ENCODE measurements at places on chromosomes 7 and 10.

GRCh38 chr10:3526727-3527501 is 258.1 kb downstream of the KLF6 start:
- DNase-seq: no peak

DNA sequence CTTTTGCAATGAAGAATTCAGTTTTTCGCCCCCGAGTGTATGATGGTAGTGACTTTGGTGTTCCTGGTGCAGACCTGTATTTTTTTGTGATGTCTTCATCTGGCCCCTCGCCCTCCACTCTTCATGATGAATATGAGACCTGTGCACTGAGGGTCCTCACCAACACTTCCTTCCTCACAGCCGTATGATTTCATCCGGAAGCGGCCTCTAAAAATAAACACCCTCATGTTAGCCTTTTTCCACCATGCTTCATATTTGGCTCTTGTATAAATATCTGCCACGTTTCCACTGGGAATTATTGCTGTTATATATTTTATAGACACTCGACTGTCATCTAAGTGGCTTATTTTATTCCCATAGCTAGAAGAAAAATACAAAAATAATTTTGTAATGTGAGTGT is 160.4 kb downstream of the MGMT start:
- no peak for DNase-seq

DNA sequence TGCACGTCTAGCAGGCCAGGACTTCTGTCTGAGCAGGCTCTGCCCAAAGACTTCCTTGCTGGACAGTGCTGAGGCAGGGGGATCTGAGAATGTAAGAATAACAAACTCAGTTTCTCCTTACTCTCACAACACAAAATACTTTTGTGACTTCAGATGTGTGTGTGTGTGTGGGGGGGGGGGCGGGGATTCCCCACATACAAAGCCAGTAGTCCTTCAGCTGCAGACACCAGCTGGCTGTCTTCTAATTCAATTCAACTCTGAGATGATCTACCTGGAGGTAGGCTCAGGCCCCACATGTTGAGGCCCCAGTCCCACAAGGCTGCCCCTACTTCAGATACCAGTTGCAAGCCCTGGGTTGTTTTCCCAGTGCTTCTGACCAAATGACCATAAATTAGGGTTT is 4.7 kb upstream of the CXCL12 start:
- DNase-seq: no peak

GRCh38 chr7:101419831-101420230 is 57.2 kb downstream of the COL26A1 start:
- DNase-seq: no peak

DNA sequence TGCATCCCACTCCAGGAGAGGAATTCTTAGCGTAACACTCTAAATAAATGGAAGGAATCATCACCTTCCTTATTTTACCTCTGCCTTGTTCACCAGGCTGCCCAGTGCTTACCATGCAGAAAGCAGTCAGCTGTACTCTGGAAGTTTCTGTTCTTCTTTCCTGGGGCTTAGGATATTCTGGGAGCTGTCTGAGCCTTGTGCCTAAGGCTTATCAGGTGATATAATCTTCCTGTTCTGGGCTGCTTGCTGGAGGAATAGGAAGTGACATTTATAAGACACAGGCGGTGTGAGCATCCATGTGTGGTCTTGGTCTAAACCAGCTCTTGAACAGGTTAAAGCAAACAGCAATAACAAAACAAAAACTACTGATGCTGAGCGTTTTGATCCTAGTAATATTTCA is 13.5 kb downstream of the KCTD7 start:
- no peak for DNase-seq

- no peak for DNase-seq
These were observed 70.4 kb downstream of the PYROXD2 start for GRCh38 chr10:98344589-98345038.

- DNase-seq: no peak
These were observed 122.1 kb downstream of the NKX6-2 start for GRCh38 chr10:132663666-132664365.

DNA sequence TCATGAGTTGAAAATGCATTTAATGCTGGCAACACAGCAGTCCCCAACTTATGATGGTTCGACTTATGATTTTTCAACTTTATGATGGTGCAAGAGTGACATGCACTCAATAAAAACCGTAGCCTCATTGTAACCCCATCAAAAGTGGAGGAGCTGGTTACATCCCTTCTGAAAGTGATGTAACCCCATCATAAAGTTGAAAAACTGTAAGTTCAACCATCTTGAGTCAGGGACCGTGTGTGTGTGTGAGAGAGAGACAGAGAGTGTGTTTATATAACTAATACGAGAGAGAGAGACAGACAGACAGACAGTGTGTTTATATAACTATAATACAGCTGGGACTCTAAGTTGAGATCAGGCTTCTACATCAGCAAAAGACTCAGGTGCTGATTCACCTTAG is 21.0 kb downstream of the ANXA11 start:
- no peak for DNase-seq

- peak; percentile 5 for DNase-seq
These were observed 82.4 kb upstream of the NME8 start for GRCh38 chr7:37765872-37766525.

GRCh38 chr7:151232917-151233701 is 826 bp downstream of the CHPF2 start:
- DNase-seq: peak; percentile 86

DNA sequence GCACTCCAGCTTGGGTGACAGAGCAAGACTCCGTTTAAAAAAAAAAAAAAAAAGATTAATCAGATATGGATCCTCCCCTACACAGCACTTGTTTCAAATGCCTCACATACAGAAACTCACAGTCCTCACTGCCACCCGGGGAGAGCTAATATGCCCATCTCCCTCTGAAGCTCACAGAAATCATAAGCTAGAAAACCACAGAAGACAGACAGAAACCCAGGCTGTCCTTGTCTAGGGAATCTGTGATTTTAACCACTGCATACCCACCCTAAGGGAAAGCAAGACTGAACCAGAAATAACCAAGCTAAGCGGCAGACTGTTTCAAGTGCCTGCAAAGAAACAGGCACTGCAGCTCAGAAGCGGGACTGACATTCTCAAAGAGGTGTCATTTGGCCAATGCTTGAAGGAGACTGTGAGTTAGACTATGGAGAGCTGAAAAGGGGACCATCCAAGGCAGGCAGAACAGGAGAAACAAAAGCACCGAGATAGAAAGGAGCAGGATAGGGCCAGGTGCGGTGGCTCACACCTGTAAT is 37.6 kb downstream of the SLC37A3 start:
- DNase-seq: no peak

GRCh38 chr10:103396789-103397087 is 312 bp downstream of the PDCD11 start:
- DNase-seq: no peak

DNA sequence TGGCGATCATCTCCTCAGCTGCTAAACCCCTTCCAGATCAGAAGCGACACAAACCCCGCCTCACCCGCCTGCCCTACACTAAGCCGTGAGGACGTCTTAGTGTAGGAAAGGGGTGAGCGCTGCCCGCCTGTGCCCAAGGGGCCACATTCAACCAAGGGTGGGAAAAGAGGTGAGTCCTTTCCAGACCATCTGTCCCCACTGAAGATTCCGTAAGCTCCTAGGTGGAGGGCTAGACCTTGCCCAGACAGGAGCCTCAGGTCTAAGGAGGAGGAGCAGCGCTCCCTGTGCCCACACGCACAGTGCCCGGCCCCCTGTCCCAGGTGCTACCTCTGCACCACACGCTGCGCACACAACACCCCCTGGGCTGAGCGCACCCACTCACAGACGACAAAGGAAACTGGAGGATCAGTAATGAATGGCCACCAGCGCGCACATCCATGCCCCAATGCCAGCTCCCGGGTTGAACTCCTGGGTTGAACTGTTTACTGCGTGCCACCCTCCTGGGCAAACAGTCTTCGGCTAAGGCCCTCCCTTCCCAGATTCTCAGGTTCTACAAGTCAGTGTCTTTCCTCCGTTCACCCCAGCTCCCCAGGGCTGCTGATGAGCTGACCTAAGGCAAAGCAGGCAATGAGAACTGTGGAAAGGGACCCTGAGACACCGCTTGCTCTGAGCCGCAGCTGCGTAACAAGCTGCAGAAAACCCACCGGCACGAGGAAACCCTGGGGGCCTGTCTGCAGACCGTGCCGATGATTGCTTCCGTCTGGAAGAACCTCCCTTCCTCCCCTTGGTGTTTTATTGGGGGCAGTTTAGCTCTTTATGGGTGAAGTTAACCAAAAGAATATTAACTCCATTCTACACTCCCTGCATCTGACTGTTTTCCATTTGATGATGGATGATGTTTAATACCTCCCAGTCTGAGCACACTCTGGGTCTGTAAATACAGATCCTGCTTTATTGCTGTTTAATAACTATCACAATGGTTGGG is 185.9 kb downstream of the MAD1L1 start:
- no peak for DNase-seq

DNA sequence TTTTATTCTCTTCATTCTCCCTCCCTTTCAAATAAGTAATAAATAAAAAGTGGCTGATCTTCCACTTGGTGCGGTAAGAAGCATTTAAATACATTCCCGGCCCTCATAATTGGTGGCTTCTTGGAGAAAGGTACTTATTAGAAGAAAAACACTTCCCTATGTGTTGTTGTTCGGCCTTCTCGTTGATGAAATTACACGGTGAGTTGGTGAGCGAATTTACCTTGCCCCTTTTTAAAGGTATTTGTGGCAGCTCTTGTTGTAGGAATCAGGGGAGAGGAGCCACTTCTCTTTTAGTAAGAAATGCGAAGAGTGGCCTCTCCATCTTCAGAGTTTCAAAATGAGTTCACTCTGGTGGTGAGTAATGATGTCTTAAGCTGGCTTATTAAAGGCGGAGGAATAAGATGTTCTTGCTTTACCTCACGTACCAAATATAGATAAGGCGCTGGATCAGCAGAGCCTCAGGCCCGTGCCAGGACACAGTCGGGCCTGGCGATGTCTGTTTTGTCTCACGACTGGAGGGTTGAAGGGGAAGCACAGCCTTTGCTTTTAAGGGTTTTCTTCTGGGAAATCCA is 135.9 kb downstream of the CUX1 start:
- no peak for DNase-seq

DNA sequence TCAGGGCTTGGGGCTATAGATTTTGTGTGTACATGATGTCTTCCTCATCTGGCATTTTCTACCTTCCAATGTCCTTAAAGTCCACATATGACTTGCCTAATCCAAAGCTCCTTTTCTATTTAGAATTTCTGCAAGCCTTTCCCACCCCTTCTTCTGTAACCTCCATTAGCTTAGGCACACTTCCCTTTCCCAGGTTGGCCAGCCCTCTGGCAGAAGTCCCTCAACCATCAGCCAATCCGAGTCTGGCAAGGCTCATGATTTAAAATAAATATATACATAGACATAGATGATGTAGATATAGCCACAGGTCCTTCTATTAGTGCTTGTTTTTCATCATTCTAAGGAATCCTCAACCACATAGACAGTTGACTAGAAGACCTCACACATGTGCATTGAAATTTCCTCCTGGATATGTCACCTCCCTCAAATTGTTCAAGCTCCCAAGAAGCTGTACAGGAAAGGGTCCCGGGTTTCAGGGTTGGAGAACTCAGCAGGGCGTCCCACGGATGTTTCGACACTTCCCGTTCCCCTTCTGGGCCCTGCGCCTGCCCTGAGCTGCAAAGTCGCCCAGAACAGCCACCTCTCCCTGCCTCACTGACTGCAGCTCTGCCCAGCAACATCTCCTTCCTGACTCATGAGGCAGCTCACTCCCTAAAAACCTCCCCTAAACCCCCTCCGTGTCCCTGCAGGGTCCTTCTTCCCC is 20.4 kb upstream of the PIK3AP1 start:
- DNase-seq: no peak

- no peak for DNase-seq
These were observed 142.3 kb downstream of the NRP1 start for GRCh38 chr10:33192190-33192589.

GRCh38 chr7:15686295-15686956 is at the start of gene MEOX2:
TSS of gene MEOX2 (minus strand) at chr7:15686683. CDS start at chr7:15686402, 281 bp downstream.
- no peak for DNase-seq

DNA sequence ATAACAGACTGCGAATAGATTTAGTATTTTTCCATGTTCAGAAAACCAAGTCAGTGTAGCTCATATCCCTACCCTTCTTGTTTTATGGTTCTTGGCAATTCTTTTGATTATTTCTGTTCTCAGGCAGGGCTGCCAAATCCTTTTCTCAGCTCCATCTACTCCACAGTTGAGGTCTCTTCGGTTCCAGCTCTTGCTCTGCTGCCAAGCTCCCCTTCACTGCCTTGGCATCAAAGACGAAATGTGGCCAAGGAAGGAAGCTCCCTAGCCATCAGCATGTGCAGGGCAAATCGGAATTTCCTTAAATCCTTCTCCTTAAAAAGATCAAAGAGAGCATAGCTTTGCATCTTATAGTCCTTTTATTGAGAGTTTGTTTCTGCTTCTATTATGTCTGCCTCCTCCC is 116.4 kb upstream of the NOBOX start:
- no peak for DNase-seq

GRCh38 chr7:155358066-155358947 is 60.6 kb downstream of the INSIG1 start:
- no peak for DNase-seq

GRCh38 chr7:97873606-97874005 is 1.4 kb upstream of the ASNS start:
- DNase-seq: no peak

DNA sequence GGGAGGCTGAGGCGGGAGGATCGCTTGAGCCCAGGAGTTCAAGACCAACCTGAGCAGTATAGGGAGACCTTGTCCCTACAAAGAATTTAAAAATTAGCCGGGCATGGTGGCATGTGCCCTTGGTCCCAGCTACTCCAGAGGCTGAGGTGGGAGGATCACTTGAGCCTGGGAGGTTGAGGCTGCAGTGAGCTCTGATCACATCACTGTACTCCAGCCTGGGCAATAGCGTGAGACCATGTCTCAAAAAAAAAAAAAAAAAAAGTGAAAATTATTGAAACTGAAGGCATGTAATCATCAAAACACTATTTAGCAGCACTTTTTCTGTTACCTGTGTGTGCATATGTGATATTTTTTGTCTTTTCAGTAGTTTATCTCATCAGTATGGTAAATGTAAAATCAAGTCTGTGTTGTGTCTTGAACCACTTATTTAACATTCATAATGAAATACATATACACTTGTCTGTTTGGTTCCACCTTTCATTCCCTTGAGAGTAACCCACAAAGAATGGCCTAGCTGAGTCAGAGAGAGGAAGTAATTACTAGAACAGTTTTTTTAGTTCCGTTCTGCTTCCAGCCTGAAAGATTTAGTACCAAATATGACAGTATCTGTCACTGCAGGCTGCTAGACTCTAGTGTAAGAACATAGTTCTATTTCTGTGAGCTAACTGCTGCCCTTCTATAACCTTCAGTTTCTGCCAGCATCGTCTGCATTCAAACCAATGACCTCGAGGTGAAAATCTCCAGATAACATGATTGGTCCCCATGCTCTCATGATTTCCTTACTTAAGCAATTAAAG is 68.6 kb downstream of the MMRN2 start:
- DNase-seq: peak; percentile 1

All from activated T-cell treated with anti-CD3 and anti-CD28 coated beads, Interleukin-2, amount 50 U/mL, for 72 hours (primary cell).